Right renal cortex interstitium (tissue), 3 donors: ENCODE measurements at places on chromosomes 12 and 14.

DNA sequence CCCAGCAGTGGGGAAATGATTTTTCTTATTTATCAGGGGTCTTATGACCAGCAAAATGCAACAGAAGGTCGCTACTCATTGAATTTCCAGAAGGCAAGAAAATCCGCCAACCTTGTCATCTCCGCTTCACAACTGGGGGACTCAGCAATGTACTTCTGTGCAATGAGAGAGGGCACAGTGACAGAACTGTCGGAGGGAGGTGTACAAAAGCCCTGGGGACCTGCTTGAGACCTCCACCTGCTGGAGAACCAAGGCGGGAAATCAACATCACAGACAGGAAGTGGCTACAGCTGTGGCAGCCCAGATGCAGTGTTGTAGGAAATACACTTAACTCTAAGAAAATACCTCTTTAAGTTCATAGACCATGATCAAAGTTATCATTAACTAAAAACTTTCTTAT lies 250.9 kb upstream of the OR4E1 start:
- DNase-seq, result no peak

GRCh38 chr12:116592731-116593130 lies 33.5 kb downstream of the MAP1LC3B2 start:
- no peak for DNase-seq

DNA sequence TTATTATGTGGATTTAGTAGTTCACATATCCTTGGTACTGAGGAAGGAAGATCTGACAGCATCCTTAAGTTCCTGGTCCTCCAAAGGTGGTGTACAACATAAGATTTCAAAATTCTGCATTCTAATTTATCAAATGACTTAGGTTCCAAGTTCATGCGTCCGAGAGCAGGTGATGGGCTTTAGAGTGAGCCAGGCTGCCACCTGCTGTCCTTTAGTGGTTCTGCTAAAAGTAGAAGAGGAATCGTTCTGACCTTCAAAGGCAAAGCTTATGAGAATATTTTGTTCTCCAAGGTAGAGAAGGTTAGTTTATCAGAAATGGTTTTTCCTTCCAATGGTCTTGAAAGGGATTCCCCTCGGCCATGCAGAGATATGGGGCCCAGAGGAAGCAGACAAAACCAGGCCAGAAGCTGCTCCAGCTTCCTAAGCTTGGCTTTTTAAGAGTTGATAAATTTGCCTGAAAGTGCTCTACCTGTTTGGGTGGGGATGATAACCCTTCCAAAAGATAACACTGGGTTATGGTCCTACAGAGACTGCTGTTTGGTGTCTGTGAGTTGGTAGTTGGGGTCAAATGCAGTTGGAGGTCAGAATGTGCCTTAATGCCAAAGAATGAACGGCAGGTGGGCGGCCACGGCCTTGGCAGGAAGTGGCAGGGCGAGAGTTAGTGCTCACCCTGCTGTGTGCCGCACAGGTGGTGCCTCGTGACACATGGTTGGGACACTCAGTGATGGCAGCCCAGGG lies 29.1 kb upstream of the LRTM2 start:
- no peak for DNase-seq

DNA sequence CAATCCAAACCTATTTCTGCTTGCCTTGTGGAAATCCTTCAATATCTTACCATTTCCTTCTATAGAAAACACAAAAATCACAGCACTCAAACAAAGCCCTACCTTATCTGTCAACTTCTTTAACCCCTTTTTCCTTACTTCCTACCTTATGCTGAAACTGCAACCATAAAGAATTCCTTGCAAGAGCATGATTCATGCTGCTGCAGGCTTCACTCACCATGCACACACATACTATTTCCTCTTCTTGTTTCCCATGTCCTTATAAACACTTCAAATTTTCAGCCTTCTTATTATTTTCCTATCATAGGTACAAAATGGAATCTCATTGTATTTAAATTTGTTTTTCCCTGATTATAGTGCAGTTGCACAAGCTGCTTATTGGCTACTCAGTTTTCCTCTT lies 23.3 kb downstream of the LMNTD1 start:
- DNase-seq, result no peak

DNA sequence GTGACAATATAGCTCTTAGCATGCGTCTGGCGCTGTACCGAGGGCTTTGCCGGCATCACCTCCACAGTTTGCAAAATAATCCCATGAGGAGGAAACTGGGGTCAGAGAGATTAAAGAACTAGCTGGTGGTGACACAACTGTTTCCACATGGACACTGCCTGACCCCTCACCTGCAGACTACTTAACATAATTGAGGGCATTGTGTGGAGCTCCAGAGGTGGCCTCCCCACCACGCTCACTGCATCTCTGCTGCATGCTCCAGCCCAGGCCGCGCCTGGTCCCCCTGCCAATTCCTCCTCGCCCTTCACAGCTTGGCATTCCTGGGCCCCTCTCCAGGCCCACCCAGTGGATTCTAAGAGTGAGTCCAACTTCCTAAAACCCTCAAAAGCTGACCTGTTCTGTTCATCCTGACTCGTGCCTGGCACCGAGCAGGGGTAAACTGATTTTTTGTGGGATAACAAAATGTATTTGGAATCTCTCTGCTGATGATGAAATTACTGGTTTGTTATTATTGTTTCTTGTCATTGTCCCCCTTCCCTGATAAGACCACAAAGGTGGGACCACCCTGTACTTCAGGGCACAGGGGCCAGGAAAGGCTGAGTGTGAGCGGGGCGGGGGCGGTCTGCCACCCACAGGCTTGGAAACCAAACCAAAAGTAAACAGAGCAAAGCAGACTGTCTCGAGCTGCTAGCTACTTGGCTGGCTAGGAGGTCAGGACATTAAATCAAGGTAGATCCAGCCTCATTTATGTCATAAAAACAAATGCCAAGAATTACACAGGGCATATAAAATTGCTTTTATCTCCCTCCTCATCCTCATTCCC lies 40.6 kb downstream of the CHGA start:
- DNase-seq, result no peak
